Stimulated activated CD4-positive, alpha-beta T cell treated with anti-CD3 and anti-CD28 coated beads, Interleukin-12 subunit alpha, Interleukin-12 subunit beta, amount 100 ng/mL, for 48 hours (primary cell): ENCODE measurements at places on chromosomes 5 and 9.
A peak's percentile ranks its signal among the peaks of the same experiment; 100 is the strongest.

GRCh38 chr9:114202849-114203248, 47.5 kb downstream of the COL27A1 start:
- DNase-seq, result no peak

- no peak for DNase-seq
These were observed 44.3 kb upstream of the BARHL1 start for GRCh38 chr9:132538071-132538470.

DNA sequence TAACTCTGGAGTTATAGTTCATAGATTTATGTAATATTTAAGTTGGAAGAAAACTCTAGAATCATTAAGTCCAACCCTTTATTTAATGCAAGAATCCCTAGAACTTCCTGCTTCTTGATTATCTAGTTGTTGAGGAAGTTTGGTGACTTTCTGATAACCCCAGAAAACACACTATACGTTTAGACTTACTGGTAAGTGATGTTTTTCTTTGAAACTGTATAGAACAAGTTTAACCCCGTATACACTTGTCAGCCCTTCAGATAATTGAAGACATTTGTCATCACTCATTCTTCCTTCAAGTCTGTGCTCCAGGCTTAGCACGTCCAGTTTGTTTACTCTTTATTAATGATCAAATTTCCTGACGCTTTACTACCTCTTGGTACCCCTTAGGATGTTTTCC, 9.0 kb downstream of the NDUFS4 start:
- no peak for DNase-seq

DNA sequence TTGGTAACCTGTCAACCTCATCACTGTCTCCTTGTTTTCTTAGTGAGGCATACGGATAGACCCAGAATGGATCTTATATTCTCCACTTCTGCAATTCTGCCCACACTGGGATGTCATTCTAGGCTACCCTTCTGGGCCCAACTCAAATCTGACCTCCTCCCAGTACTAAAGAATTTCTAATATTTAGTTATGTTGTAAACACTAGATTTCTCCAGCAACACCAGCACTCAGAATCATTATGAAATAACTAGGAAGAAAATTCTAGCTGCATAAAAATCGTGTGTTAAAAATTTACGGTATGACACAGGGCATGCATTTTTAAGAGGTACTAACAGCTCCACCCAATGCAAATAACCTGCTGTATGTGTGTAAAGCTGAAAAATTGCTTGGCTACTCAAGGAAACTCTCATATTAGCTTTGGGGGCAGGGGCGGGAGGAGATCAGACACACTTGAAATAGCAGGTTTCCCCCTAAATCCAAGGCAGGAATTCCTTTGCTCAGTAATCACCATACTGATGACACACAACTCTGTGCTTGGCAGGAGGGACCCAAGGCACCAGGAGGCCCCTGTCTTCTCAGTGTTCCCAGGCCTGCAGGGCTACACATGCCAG, 27.3 kb downstream of the MACROH2A1 start:
- DNase-seq, result no peak

DNA sequence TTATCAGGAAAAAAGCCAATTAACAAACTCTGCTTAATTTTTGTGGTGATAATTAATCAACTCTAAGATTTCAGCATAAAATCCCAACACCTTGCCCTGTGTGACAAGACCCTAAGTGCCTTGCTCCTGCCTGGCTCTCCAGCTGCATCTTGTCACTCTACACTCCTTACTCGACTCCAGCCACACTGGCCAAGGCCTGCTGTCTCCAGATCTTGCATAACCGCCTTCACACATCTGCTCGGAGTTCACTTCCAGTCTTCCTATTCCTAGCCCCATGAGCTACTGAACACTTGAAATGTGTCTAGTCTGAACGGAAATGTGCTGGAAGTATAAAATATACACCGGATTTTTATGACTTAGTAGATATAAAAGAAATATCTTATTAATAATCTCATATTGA, 259.6 kb downstream of the EPB41L4A start:
- no peak for DNase-seq

DNA sequence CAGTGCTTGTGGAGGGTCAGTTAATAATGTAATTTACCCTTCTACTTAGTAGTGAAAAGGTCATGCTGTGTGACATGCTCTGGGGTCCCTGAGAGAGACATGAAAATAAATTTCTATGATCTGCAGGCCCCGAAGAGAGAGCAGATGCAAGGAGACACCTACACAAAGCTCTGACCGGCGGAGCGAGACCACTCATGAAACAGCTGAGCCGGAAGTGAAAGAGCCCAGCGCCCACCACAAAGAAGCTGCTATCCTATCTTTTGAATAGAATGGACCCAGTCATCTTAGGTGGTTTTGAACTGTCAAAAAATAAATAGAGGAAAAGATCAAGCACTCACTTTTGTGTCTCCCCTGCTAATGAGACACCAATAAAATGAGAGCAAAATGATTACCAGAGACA, 190.0 kb downstream of the MED10 start:
- DNase-seq, result no peak

DNA sequence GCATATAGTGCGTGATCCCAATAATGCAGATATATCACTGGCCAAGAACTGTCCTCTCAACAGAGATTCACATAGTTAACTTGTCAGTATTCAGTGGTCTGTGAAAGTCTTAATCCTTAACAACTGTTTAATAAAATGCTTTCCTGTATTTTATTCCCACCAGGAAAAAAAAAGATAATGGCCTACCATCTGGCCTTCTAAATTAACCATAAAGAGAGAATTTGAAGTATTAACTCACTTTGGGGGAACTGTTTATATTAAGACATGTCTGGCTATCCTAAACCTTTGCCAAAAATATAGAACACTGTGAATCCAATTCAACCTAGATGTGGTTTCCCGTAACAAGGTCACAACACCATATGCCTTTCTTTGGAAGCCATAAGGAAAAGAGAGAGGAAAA, 818 bp upstream of the FREM1 start:
- no peak for DNase-seq

- DNase-seq, result no peak
These were observed 13.7 kb downstream of the NDUFAF2 start for GRCh38 chr5:60958712-60959111.

DNA sequence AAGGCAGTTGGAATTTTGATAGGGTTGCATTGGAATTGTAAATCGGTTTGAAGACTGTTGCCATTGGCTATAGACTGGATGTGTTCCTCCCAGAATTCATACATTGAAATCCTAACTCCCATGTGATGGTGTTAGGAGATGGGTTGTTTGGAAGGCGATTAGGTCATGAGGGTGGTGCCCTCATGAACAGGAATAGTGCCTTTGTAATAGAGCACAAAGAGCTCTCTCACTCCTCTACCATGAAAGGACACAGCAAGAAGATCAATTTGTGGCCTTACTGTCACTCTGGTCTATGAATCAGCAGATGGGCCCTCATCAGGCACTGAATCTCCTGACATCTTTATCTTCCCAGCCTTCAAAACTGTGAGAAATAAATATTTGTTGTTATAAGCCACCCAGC, 133.2 kb downstream of the PARP8 start:
- DNase-seq, result no peak

DNA sequence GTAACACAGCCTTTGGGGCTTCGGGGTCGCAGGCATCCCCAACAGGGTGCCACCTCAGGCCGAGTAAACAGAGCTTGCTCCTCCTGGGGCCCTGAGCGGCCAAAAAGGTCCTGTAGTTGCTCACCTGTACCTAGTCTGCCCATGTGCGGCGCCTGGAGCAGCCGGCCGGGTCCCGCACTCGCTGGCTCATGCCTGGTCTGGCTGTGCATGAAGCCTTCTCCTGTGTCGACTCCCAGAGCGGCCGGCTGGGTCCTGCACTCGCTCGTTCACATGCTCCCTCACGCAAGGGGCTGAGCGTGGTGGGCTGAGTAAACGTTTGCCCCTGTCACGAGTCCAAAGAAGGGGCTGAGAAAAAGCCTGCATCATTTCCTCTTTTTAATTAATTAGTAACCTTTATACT, 162.4 kb upstream of the TUT7 start:
- no peak for DNase-seq

DNA sequence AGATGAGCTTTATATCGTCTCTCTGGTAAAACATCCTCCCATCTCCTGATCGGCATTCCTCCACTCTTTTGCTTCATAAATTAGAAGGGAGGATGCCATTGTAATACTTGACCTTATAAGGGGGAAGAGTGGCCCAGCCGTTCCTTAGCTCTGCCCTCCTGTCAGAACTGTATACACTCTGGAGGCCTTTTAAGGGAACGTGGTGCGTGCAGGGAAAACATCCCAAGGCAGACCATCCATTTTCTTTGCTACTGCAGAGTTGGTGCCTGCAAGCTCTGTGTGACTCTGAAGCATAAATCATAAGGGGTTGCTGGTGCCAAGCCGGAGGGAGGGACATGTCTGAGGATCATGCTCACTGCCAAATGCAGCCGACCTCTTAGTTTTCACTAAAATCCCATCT, 90.4 kb downstream of the PGM5 start:
- DNase-seq, result no peak

GRCh38 chr9:94081864-94082463, 2.3 kb upstream of the PTPDC1 start:
- DNase-seq, result no peak

DNA sequence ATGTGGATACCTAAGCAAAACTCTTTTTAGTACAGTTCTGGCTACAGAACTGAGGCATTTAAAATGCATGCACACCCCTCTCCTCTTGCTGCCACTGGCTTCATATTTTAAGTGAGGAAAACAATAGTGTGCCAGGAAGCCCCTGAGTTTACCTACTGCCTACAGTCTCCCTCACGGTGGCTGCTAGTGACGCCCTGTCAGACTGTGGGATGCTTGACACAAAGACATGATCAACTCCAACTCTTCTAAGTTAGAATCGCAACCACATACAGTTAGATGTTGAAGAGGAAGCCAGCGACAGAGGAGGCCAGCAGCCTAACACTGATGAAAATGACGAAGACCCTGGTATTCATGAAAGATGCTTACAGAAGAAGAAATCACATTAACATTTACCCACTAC, 1.3 kb downstream of the SEC16A start:
- no peak for DNase-seq

- no peak for DNase-seq
These were observed 132.7 kb upstream of the LPCAT1 start for GRCh38 chr5:1656271-1656975.

DNA sequence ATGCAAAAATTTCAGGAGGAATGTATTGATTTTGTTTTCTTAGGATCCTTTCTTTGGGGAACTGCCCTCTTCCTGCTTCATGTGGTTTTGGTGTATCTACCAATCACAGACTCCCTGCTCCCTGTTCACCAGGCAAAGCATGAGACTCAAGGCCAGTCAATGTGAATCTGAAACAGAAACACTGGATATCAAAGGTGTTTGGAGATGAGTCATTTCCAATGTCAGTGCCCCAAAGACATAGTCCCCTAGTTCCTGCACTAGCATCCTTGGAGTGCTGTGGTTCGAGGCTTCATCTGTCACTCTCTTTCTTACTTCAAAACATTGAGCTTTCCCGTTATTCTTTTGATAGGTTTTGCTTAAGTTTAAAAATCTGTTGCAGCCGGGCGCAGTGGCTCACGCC, 8.1 kb downstream of the PPP3R2 start:
- DNase-seq, result peak; percentile 2

DNA sequence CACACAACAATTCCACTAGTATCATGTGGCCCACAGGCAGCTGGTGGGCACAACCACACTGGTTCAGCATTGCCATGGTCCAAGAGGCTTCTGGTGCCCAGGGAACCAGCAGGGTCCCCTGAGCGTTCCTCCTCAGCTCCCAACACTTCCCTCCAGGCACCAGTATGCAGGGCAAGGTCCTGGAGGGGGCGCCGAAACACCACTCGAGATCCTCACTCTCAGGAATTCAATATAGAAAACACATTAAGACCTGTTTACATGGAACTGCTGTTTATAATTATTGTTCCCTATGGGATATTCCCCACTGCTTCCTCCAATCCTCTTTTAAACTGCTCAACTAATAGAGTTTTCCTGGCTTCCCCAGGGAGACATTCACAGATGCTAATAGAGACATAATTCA, 91.9 kb upstream of the GABRP start:
- DNase-seq, result no peak

DNA sequence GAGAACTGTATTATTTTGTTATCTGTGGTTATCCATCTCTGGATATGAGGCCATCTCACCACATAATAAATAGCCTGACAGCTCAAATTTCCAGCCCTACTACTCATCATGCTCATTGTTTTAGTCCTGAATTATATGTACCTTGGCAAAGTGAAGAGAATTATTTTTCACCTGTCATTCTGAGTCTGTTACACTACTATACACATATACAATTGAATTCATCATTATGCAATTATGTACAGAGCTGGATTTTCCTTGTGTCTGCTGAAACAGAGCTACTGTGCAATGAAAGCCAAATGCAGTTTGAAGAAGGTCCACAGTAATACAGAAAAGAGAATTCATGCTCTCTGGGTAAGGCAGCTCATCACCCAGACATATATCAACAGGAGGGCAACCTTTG, 28.5 kb downstream of the ESM1 start:
- DNase-seq, result no peak

DNA sequence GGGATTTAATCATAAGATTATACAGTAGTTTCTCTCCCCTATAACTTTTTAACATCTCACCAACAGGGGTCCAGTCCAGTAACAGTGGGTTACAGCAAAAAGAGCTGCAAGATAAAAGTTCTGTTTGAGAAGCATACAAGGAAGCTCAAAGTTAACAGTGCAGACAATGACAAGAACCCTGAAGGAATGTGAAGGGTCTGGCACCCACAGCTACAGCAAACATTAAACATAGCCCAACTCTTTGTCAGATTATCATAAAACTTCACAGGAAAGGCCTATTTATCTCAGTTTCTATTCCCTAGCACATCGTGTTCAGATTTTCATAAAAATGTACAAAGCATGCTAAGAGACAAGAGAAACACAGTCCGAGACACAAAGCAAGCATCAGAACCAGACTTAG, 309.4 kb downstream of the DIRAS2 start:
- DNase-seq, result no peak

DNA sequence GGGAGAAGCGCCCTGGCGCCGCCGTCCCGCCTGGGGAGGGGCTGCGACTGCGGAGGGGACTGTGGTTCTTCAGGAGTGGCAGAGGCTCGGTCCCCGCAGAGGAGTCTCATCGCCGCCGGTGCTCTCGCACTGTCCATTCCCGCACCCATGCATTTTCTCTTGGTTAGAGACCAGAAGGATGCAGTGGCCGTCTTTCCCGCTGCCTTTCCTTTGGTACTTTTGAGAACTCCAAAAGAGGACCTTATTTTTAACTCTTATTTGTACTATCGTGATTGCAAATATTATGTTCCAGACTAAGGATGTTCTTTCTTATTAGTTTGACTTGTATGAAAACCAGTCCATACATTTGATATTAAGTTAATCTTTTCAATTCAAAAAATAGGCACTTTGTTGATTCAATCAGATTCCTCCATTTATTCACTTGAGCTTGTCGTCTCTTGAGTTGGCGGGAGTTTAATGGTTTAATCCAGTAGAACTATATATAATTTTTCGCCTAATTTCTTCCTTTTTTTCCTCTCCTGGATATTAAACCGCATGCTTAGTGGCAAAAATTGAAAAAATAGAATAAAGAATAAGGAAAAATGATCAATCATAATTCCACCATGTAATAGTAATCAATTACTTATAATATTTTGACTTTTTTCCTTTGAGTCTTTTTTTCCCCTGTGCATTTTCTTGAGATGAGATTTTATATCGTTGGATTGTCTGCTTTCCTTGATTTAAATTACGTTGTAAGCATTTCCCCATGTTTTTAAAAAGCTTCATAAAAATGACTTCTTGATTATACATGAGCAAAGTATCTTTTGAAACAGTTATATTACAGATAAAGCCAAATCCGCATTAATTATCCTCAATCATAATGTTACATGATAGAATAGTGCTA, 861 bp downstream of the ZFYVE16 start:
- DNase-seq, result no peak

- no peak for DNase-seq
These were observed 78.8 kb downstream of the SNX24 start for GRCh38 chr5:122924203-122924602.

GRCh38 chr9:108565651-108566378, 290.0 kb downstream of the ACTL7B start:
- no peak for DNase-seq
